ENCODE measurements at places on chromosomes 2 and 18. TPM values are rescaled to one million over a fixed set of nuclear protein-coding genes. Genes with fewer than 3 reads are reported as not detected.

The CDH7 gene
- not detected for total RNA-seq

The LHCGR gene
- not detected for total RNA-seq

The PRSS56 gene
- total RNA-seq, result 0.20 TPM

- DNase-seq, result no peak
Measured at GRCh38 chr2:238160206-238161129, 1.7 kb downstream of the ERFE start.

GRCh38 chr2:159298967-159299366 is 12.5 kb upstream of the WDSUB1 start:
- DNase-seq, result no peak

DNA sequence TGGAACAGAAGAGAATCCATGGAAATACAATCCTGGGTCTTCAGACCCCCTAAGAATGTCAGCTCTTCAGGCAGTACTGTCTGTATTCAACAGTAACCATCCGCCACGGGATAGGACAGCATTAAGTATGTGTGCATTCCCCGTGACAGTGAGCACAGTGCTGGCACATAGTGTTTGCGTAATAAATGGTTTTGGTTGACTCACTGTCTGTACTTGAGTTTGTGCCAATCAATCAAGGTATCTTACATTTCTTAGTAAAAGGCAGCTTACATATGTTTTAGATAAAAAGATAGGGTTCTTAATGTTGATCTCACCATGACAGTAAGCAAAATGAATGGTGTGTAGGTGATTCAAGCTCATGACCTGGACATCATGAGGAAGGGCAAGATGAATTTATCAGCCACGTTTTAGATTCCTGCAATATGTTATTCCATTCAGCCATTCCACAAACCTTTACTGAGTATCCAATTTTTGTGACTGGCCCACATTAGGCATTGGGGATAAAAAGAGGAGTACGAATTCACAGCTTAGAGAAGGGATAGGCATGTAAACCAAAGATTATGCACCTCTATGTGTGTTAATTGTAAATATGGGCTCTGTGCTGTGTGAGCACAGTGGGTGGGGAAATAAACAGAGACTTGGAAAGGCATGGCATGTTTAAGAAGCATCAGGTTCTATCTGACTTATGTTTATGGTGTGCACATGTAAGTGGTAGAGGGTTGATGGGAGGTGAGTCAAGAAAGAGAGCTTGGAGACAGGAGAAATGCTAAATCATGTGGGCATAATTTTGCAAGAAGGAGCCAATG is 258.8 kb downstream of the SLC8A1 start:
- DNase-seq, result no peak

GRCh38 chr2:57516698-57517340 is 529.8 kb upstream of the VRK2 start:
- no peak for DNase-seq

DNA sequence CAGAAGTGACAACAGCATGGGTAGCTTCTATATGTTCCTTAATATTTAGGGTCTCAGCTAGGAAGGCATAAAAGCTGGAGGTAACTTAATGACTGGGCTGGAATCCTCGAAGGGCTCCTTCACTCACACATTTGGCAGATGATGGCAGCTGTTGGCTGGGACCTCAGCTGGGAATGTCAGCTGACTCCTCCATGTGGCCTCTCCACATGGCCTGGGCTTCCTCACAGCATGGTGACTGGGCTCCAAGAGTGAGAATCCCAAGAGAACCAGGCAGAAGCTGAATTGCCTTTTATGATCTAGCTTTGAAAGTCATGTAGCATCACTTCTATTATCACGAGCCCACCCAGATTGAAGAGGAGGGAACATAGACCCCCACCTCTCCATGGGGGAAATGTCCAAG is 54.9 kb downstream of the TET3 start:
- no peak for DNase-seq

The FKBP1B gene
- total RNA-seq, result 5.0 TPM

All from right atrium auricular region (tissue), 2 donors.